ENCODE measurements at places on chromosomes 1 and 21.

- no peak for DNase-seq
- H3K27me3 ChIP-seq: no peaks in the 10 kb centered on the region
- H3K4me1 ChIP-seq: no peaks in the 10 kb centered on the region
- H3K4me3 ChIP-seq: no peak overlapping the region
Observed at GRCh38 chr1:191240925-191241324, 763.3 kb upstream of the BRINP3 start.

GRCh38 chr1:199287647-199288046, 648.8 kb downstream of the PTPRC start:
- H3K4me1 ChIP-seq: no peaks in the 10 kb centered on the region
- H3K27me3 ChIP-seq: no peaks in the 10 kb centered on the region
- H3K27ac ChIP-seq: no peak overlapping the region
- DNase-seq: no peak
- H3K36me3 ChIP-seq: no peaks in the 10 kb centered on the region

DNA sequence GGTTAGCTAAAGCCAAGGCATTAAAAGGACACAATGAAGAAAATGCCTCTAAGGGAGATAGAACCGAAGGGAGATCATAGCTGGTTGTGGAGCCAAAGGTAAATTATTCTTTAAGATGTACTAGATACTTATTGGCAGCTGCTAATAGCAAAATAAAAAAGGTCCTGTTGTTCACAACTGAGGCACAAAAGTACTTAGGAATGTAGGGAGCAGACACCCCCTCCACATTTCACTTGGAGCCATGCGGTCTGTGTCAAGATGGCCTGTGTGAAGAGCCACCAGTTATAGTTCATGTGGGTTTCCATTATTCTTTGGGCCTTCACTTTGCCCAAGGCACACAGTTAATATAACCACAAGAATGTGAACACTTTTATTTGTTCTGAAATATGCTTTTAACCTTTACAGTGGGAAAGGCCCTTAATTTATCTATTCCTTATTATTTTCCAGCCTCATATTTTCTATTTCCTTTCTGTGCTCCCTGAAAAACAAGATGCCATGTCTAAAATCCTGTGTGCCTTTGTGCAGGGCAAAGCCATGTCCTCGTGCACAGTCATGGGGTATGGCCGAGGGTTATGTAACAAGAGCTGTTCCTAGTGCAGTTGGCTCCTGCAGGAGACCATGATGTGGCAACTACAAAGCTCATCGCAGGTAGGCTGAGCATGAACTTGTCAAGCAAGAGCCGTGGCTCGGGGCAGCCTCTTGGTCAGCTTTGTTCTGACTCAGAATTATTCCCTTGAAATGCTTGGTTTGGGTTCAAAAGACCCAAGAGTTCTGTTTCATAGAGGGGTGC, 16.2 kb upstream of the WDR26 start:
- H3K4me1 ChIP-seq: peaks cover 5% of the 10 kb centered on the region
- no peaks in the 10 kb centered on the region for H3K27me3 ChIP-seq
- H3K36me3 ChIP-seq: no peaks in the 10 kb centered on the region
- H3K4me3 ChIP-seq: no peak overlapping the region
- no peak overlapping the region for H3K27ac ChIP-seq
- DNase-seq: no peak

DNA sequence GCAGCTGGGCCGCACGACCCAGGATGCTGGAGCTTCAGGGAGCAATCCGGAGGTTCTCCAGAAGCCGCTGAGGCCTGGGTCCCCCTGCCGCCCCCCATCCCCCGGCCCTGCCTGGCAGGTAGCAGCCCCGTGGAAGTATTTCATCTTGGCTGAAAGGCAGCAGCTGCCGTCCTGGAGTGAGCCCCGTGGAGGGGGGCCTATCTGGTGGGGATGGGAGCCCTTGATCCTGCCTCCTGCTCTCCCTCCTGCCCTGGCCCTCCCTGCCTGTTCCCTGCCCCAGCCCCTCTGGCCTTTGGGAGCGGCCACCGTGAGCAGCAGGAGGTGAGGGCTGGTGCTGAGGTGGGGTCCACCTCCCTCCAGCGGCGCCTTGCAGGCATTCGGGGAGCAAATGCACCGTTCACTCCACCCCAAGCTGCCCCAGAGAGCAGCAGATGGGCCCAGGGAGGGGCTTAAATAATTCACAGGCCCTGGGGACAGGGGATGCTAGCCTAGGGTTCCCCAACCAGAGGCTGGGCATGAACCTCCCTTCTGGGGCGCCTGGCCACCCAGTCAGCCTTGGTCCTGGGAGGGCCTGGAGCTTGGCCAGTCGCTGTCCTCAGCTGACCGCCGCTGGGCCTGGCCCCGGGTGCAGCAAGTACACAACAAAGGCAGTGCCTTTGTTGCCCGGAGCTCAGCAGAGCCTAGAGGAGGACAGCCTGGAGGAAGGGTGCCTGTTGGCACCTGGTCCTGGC, 23.7 kb upstream of the PLCH2 start:
- peaks cover 6% of the 10 kb centered on the region for H3K27me3 ChIP-seq
- peak overlapping the region; percentile 64 for H3K27ac ChIP-seq
- peaks cover 9% of the 10 kb centered on the region for H3K4me1 ChIP-seq
- no peak overlapping the region for H3K4me3 ChIP-seq

DNA sequence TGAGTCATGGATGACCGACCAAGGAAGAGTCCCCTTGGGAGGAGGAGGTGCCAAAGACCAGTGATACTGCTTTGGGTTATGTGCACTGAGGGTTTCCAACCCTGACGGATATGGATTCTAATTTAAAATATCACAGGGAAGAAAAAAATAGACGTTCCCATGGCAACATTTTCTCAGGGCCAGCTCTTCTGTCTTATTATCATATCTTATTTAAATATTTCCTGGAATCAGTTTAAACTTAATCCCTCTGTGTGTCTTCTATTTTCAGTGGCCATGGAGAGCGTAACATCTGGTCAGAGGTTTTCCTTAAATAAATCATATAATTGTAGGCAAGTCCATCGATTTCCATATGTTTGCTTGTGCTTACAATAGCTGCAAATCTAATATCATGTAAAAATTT, 205.4 kb upstream of the FMN2 start:
- H3K27me3 ChIP-seq: no peaks in the 10 kb centered on the region
- no peak overlapping the region for H3K27ac ChIP-seq
- DNase-seq: no peak
- no peaks in the 10 kb centered on the region for H3K36me3 ChIP-seq
- H3K4me3 ChIP-seq: no peak overlapping the region

DNA sequence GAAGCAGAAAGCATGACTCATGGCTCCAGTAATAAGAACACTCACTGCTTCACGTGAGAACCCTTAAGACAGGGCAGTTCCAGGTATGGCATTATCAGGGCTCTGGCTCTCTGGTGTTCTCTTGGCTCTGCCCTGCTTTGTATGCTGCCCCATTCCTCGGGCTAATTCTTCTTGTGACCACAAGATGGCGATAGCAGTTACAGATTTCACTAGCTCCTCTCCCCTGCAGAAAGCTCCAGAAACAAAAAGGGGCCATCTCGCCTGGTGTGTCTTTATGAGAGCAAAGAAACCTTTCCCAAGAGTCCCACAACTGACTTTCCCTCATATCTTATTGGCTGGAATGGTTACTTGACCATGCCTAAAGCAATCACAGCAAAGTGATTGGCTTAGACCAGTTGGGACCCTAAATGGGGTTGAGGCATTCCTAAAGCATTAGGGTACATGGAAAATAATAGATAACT, 60.1 kb downstream of the F3 start:
- H3K27ac ChIP-seq: no peak overlapping the region
- peak; percentile 22 for DNase-seq
- H3K36me3 ChIP-seq: no peaks in the 10 kb centered on the region
- no peak overlapping the region for H3K4me3 ChIP-seq
- peaks cover 4% of the 10 kb centered on the region for H3K4me1 ChIP-seq

GRCh38 chr1:172778456-172779455, 119.9 kb downstream of the FASLG start:
- H3K4me1 ChIP-seq: peaks cover 2% of the 10 kb centered on the region
- no peak overlapping the region for H3K4me3 ChIP-seq
- DNase-seq: no peak
- no peaks in the 10 kb centered on the region for H3K27me3 ChIP-seq

DNA sequence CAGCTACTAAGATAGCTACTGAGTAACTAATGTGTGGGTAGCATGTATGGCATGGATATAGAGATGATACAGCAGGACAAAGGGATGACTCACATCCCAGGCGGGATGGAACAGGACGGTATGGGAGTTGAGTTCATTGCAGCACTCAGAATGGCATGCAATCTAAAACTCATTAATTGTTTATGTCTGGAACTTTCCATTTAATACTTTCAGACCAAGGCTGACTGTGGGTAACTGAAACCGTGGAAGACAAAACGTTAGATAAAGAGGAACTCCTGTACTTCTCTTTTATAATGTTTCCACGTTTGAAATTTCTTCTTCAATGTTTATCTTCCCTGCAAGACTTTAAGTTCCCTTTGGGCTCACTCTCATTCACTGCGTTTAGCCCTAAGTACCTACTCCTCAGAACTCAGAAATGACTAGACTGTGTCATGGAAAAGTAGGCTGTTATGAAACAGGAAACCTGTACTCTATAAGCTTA, 151.9 kb downstream of the MAGI3 start:
- no peak overlapping the region for H3K27ac ChIP-seq
- no peak for DNase-seq
- no peak overlapping the region for H3K4me3 ChIP-seq
- no peaks in the 10 kb centered on the region for H3K36me3 ChIP-seq

DNA sequence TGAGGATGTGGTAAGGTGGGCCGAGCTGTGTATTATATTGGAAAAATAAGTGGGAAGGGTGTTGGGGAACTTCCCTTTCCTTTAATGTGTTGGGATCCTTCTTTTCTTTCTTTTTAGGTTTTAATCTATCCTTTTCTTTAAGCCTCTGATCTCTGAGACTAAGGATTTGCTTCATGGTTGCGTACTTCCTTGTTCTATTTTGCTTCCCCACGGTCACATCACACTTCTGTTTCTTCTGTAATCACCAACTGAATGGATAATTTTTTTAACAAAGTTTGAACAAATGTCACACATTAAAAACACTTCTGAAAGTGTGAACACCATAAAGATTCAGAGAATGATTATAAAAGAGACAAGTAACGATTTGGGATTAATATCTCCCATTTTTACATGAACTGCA, 17.4 kb downstream of the DMRTA2 start:
- H3K36me3 ChIP-seq: peaks cover 7% of the 10 kb centered on the region
- DNase-seq: no peak
- no peaks in the 10 kb centered on the region for H3K4me1 ChIP-seq
- H3K27me3 ChIP-seq: peaks cover 3% of the 10 kb centered on the region
- no peak overlapping the region for H3K4me3 ChIP-seq
